Activated CD8-positive, alpha-beta memory T cell treated with anti-CD3 and anti-CD28 coated beads, Interleukin-2, amount 50 U/mL, for 48 hours (primary cell): ENCODE measurements at places on chromosomes 4 and X.

DNA sequence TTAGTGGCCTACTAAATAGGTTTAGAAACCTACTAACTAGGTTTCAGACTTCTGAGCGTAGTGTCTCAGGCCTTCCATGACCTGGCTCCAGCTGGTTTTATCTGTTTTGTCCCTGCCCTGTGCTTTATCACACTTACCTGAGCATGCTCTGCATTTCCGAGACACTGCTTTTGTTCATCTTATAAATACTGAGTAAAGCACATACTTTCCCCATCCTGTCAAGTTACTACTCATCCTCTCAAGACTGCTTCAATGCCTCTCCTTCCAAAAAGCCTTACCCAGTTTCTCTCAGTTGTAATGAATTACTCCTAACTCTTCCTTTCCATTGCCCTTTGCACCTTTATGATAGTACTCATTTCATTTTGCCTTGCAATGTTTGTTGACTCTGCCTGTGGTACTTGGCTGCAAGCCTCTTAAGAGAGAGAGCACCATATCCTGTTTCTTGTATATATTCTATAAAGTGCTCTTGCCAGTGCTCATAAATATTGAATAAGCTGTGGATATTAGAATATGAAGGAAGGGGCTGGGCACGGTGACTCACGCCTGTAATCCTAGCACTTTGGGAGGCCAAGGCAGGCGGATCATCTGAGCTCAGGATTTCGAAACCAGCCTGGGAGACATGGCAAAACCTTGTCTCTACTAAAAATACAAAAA is 34.4 kb downstream of the SLAIN2 start:
- no peak for DNase-seq

DNA sequence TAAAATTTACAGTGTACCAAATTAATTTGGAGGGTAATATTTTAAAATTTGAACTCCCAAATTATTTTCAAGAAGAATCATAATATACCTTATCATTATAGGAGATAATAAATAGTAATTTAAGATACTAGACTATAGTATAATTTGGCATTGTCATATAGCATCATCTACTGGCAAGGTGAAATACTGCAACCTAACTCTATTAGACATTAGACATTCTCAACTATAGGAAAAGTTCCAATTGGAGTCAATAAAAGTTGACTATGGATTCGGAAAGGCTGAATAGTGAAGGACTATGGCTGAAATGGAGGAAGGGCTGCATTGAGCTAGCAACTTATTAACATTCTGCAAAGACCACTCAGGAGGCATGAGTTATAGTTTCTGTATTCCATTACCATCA is 113.0 kb downstream of the PRDM5 start:
- no peak for DNase-seq

DNA sequence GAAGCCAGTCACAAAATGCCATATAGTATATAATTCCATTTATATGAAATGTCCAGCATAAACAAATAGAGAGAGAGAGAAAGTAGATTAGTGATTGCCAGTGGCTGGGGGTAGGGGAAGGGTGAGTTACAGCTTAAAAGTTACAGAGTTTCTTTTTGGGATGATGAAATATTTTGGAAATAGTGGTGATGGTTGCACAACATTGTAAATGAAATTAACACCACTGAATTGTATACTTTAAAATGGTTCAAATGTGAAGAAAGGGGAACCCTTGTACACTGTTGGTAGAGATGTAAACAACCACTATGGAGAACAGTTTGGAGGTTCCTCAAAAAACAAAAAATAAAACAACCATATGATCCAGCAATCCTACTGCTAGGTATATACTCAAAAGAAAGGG is 131.2 kb upstream of the GPC4 start:
- no peak for DNase-seq

DNA sequence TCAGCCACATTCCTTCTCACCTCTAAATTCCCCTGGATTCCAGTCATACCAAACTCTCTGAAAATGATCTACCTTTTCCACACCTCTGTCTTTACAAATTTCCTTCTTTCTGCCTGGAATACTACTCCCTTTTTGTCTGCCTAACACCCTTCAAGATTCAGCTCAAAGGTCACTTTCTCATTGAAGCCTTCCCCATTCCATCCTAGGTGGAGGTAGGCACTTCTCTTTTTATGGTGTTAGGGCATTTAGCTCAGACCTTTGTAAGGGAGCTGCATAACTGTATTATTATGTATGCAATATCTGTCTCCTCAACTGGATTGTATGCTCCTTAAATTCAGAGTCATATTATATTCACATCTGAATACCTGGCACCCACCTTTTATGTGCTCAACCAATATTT is 137.7 kb downstream of the RCHY1 start:
- no peak for DNase-seq

- DNase-seq: no peak
These were observed 278.1 kb downstream of the NKX6-1 start for GRCh38 chr4:84220990-84221389.
